ENCODE measurements at places on chromosomes 4 and X.

DNA sequence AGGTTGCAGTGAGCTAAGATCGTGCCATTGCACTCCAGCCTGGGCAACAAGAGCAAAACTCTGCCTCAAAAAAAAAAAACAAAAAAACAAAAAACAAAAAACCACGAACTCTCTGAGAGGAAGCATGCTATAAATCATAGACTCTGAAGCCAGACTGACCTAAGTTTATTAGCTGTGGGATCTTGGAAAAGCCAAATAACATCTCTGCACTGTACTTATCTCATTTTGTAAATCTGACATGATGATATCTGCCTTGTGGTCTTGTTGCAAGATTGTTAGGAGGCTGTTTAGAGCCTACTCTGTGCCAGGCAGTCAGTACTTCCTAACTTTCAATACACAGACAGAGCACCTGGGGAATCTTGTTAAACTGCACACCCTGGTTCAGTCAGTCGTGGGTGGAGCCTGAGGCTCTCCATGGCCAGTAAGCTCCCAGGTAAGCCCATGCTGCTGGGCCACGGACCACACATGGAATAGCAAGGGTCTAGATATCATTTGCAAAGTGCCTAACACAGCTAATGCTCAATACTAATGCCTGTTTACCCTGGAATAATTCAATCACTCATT is 107.6 kb upstream of the SMIM10 start:
- no peak for DNase-seq

DNA sequence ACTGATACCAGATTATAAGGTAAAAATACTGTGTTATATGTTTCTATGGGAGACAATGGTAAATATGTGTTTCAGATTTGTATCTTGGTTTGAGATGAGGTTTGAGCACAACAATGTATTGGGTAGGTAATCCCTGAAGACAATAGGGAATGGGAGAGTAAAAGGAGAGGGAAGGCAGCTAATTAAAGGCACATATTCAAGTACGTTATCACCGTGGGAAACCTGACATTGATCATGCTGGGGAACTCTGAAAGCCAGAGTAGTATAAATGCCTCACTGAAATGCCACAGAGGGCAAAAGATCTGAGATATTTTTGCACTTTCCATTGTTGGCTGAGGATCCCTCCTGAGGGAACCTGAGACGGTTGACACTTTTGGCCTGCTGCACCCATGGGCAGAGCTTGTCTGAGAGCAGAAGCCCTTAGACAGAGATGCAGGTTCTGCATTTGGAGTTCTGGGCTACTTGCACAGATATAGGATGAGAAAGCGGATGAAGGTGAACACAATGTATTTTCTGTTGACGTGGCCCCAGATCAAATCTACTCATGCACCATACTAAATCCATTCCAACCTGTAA is 506.7 kb downstream of the PCDH18 start:
- DNase-seq = no peak

- DNase-seq = no peak
Measured at GRCh38 chrX:31200430-31200829, 128.6 kb upstream of the FTHL17 start.

GRCh38 chrX:38154818-38155217 is 65.9 kb downstream of the SRPX start:
- DNase-seq = no peak

- DNase-seq = no peak
Measured at GRCh38 chr4:78520808-78521226, 30.8 kb upstream of the ANXA3 start.

DNA sequence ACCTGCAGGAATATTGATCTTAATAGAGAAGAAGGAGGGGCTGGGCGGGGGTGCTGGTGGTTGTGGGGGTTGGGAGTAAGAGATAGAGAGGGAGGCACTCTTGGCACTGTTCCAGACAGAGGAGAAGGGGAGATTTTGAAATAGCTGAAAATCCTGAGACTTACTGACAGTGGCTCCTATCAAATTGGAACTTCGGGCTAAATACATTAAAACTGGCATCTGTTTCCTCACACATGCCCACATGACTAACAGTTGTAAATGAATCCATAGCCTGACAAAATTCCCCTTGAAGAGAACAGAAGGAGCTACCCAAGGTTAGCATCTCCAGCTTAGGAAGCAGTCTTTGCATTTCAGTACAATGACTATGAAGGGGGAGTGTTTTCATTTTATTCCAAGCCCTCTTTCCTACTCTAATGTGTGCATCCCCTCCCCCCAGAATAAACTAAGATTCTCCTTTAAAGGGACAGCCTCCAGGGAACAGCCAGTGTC is 1.4 kb downstream of the DCX start:
- DNase-seq = no peak

DNA sequence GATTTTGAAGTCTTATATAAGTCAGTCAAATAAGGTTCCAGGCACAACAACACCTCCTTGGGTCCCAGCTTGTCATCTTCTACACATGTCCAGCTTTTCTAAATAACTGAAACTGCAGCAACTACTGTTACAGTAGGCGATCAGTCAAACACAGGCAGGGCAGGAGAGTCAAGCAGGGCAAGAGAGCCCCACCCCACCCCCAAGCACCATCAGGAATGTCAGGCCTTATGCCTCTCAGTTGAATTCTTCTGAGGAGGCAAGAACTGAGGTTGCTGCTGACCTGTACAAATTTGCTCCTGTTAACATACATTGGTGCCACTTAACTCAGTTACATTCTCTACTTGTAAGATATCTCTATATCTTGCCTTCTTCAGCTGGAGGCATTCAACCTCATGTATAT is 608.8 kb upstream of the PCDH10 start:
- DNase-seq = no peak

DNA sequence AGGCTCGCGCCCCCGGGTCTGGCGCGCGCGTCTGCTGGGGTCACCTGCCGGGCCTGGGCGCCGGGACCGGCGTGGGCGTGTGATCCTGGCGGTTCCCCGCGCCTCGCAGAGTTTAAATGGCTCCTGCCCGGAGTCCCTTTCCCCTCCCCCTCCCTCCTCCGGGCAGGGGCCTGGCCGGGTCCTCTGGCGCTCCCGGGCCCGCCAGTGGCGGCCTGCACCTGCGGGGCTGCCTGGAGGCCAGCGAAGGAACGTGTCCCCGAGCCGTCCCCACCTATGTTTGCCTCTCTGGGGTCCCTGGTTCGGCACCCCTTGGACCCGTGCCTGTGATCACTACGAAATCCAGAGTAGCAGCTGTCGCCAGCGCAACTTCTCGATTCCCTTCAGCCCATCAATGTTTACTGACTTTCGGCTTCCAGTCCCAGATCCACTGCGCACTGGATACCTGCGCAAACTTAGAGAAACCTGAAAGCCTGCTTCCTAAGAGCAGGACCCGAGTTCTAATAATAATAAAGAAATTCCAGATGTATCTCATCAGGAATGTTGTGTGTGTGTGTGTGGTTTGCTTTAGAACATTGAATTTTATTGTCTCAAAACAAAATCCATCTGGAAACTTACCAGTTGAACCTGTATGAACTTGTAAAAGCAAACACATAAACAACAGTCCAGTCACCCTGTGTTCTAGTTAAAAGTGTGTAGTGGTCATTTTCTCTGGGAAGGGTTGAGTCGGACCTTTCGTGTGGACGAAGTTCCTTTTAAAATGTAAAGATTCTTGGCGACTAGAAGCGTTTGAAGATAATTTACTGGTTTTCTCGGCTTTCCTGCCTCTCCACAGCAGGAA is 788 bp downstream of the SHROOM2 start:
- DNase-seq = no peak

- no peak for DNase-seq
Measured at GRCh38 chr4:76709772-76710090, 188.2 kb downstream of the SOWAHB start.

DNA sequence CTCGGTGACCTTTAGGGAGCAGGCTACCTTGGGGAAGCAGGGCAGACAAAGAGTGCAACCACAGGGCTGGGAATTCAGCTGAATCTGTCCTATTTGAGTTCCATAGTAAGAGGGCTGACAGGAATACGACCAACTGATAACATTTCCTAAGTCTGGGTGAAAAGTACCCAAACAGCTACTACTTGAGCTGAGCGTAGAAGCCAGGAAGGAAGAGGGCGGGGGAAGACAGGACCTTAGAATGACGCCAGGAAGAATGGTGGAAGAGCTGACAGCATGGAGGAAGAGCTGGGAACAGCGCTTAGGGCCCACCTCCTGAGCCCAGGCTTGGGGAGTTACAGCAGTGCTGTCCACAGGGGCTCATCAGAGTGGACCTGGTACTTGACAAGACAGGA is 14.4 kb downstream of the MECP2 start:
- no peak for DNase-seq

DNA sequence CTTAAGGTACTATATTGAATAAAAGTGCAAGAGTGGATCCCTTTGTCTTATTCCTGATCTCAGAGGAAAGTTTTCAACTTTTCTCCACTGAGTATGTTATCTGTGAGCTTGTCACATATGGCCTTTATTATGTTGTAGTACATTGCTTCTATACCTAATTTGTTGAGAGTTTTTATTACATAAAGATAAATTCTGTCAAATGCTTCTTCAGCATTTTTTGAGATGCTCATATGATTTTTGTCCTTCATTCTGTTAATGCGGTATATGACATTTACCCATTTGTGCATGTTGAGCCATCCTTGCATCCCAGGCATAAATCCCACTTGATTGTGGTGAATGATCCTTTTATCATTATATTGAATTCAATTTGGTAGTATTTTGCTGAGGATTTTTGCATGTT is 11.0 kb downstream of the SLC25A31 start:
- no peak for DNase-seq

GRCh38 chr4:76895619-76896018 is 2.3 kb downstream of the SOWAHB start:
- DNase-seq = no peak

Measured in vagina (tissue), 2 donors.